ENCODE measurements at places on chromosomes 3 and 15. TPM values are rescaled to one million over a fixed set of nuclear protein-coding genes. Genes with fewer than 3 reads are reported as not detected.

Gene NEK10
- total RNA-seq: 6.7 TPM

Gene INKA1
- 2.5 TPM for total RNA-seq

Gene TRPM1
- total RNA-seq: not detected

Gene HAPLN3
- total RNA-seq: 7.2 TPM

Gene C3orf49
- not detected for total RNA-seq

Gene ADAMTS17
- total RNA-seq: 1.1 TPM

Gene SERINC4
- not detected for total RNA-seq

Gene C3orf85
- total RNA-seq: not detected

Gene MNS1
- total RNA-seq: 3.2 TPM

Gene RASGRP1
- 1.2 TPM for total RNA-seq

Gene MUC20
- not detected for total RNA-seq

Gene CISH
- total RNA-seq: 0.35 TPM

Gene USP8
- 40.4 TPM for total RNA-seq

Gene GRAMD1C
- total RNA-seq: 2.0 TPM

Gene TMEM40
- total RNA-seq: not detected

Gene SPINK8
- total RNA-seq: not detected

Gene IL20RB
- 34.0 TPM for total RNA-seq

Gene THPO
- total RNA-seq: not detected

Gene RTP1
- total RNA-seq: not detected

Gene TMEM202
- not detected for total RNA-seq
